ENCODE measurements at places on chromosomes 3 and 15.

DNA sequence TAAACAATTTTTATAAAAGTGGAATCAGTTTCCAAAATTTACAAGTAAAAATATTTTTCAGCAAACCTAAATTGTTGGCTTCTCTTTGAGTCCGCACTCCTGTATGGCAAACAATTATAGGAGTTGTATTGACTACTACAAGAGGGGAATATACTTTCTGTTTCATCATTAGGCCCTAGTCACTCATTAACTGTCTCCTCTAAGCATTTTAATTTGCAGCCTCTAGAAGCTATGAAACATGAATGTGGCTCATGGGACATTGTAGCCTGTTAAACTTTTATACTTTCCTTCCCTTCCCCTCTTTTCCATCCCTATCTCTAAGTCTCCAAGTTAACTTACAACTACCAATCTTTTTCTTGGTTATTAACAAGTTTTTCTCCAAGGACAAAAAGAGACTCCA, 58.9 kb upstream of the CBLB start:
- DNase-seq, result no peak

DNA sequence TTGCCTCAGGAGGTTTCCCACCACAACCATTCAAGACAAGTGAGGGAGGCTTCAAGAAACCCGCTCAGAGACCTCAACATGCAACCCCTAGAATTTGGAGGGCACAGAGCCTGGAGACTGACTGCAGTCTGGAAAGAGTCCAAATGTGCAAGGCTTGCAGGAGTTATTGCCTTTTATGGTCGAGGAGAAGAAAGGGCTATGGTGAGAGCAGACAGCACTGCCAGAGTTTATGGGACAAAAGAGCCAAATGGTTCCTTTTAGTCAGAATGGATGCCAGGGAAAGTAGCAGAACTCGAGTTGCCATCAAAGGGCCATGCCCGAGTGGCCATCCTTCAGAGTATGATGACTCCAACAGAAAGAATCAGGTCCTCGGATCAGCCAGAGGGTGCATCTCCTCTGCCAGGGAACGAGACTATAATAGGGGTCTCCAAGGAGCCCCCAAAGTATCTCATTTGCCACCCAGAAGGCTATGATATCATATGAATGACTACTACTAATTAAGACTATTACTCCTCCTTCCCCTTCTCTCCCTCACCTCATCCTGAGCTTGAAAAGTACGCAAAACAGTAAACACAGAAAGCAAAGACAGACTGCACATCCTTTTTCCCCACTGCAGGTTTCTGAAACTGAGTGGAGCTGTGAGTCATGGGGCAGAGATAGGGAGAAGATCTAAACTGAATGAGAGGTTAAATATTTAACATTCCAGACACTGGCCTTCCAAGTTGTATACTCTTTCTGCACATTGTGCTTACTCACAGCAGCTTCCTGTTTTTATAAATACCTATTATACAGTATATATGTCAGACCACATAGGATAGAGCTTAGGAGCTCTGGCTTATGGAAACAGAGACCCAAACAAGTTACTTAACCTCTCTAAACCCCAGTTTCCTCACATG, 33.9 kb upstream of the TMCO5A start:
- DNase-seq, result no peak

DNA sequence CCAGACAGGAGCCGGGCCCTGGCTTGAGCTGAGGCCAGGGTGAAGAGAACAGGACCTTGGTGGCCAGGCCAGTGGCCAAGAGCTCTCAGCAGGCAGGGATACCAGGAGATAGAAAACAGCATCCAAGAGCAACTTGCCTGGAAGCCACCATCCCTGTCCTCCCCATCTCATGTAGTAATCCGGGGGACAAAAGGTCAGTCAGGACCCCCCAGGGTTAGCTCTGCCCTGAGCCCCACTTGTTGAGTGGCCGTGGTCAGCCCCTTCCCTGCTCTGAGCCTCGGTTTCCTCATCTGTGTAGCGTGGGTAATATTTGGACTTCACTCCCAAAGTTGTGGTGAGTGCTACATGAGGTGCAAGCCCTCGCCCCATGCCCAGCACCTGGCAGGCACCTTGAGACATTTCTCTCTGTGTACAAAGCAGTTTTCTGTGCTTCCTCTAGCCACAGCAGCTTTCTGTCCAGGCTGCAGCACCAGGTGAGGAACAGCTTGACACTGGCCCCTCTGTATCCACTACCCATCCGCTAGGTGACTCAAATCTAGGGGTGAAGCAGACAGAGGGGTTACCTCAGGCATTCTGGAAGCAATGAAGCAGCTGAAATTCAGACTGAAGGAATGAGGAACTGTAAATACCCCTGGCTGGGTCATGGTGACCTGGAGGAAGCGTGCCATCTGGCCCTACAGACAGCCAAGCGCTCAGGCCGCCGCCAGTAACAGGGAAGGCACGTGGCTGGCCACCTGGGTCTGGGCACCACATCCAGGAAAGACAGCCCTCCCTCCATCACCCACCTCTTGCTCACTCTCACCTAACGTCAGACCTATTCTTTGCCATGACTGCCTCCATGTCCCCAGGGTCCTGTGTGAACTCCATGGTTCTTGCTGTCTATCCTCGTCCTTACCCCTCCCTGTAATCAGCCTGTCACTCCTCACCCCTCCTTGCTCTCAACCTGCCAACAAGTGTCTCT, 6.7 kb downstream of the CISH start:
- DNase-seq, result no peak

- no peak for DNase-seq
Observed at GRCh38 chr15:89780601-89781000, 4.5 kb downstream of the MESP2 start.

DNA sequence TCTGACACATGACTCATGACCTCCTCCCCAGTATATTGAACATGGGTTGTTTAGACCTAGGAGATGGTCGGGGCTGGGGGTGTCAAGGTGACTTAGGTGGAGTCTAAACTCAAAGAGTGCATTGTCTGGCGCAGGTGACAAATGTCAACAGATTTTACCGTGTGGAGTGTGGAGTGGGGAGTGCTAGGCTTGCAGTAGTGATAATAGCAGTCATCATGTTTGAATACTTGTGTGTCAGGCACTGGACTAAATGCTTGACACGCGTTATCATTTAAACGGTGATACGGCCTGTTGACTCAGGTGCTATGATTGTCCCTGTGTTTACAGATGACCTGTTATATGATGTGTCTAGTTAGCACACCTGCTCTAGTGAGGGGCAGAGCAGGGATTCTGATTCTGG, 30.8 kb downstream of the MUC20 start:
- DNase-seq, result no peak

DNA sequence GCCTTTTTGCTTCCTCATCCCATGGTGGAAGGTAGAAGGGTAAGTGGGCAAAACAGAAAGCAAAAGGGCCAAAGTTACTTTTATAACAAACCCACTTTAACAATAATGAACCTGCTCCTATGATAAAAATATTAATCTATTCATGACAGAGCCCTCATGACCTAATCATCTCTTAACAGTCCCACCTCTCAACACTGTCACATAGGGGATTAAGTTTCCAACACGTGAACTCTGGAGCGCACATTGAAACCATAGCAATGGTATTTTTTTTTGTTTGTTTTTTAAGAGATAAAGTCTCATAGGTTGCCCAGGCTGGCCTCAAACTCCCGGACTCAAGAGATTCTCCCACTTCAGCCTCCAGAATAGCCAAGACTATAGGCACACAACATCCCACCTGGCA, 30.7 kb downstream of the KATNBL1 start:
- DNase-seq, result no peak

GRCh38 chr3:129503471-129504291, 24.8 kb upstream of the RHO start:
- DNase-seq, result no peak

DNA sequence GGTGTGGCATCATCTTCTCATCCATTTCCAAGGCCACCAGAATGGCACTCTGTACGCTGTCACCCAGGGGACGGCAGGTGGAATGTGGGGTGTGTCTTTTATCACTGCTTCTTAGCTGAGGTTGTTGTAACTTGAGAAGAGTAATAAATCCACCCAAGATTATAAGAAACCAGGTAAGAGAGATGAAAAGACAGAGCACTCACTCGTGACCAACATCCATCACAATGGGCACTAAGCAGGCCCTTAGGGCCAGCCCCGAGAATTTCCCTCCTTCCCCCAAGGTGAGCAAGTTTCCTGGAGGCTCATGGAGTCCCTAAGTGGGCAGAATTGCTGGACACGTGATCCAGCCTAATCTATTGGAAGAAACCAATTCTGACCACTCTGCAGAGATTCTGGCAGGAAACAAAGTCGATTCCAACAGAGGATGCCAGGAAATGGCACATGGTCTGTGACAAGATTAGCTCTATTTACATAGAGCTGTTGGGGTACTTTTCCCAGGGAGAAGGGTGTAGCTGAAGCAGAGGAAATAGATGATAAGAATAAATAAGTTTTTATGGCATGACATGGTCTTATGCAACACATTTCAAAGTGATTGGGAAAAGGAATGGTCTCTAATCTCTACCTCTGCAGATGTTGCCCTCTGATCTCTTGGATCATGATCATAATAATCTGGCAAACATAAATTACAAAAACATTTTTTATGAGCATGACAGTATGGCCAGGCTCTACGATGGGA, 22.5 kb downstream of the SLC6A20 start:
- DNase-seq, result no peak

DNA sequence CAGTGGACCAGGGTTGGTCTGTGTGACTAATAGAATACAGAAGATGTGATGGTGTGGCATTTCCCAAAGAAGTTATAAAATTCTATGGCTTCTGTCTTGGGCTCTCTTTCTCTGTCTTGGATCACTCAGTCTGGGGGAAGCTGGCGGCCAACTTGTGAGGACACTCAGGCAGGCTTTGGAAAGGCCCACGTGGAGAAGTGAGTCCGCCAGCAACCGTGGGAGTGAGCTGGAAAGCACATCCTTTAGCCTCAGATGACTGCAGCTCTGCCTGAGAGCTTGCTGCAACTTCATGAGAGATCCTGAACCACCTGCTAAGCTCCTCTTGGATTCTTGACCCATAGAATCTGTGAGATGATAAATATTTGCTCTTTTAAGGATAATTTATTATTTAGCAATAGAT, 72.0 kb upstream of the RASGRP1 start:
- no peak for DNase-seq

DNA sequence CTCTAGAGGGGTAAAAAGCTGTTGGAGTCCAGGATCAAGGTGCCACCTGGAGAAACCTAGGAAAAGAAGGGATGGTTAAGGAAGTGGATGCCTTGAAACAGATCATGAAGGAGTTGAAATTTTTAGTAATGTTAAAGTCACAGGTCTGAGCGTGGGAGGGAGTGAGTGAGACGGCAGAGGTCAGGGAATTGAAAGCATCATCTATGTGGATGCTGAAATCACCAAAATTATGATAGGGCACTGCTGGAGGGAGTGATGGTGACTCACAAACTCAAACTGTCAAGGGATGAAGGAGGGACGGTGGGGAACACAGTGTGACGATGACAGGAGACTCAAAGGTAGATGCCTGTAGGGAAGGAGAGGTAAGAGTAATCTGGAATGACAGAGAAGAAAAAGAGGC, 205.7 kb downstream of the OSBPL10 start:
- DNase-seq, result no peak

GRCh38 chr3:177330779-177331178, 133.5 kb upstream of the TBL1XR1 start:
- DNase-seq, result no peak

- DNase-seq, result no peak
Observed at GRCh38 chr15:31481142-31481541, 154.5 kb downstream of the KLF13 start.

- no peak for DNase-seq
Observed at GRCh38 chr3:11438646-11439045, 166.4 kb downstream of the ATG7 start.

GRCh38 chr15:67433495-67434099, 87.3 kb upstream of the C15orf61 start:
- DNase-seq, result peak; percentile 14

GRCh38 chr3:14884665-14885064, 62.7 kb upstream of the NR2C2 start:
- no peak for DNase-seq

GRCh38 chr3:184378651-184379357, 797 bp upstream of the THPO start:
- DNase-seq, result no peak

DNA sequence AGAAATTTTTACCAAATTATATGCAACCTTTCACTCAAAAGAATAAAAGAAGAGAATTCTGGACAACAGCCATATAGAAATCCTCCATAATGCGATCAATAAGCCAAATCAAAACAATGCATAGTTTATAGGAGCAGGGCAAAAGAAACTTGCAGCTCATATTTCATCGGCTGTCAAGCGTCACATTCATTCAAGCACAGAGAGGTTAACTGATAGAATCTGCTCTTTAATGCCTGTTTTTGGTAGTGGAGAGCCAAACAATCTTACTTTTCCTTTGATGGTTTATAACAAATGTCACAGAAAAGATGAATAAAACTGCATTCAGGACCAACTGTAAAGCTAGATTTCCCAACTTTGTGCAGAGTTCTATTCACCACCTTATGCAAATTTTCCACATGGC, 35.4 kb downstream of the PRTG start:
- no peak for DNase-seq

GRCh38 chr15:81895723-81896122, 150.1 kb downstream of the MEX3B start:
- no peak for DNase-seq

DNA sequence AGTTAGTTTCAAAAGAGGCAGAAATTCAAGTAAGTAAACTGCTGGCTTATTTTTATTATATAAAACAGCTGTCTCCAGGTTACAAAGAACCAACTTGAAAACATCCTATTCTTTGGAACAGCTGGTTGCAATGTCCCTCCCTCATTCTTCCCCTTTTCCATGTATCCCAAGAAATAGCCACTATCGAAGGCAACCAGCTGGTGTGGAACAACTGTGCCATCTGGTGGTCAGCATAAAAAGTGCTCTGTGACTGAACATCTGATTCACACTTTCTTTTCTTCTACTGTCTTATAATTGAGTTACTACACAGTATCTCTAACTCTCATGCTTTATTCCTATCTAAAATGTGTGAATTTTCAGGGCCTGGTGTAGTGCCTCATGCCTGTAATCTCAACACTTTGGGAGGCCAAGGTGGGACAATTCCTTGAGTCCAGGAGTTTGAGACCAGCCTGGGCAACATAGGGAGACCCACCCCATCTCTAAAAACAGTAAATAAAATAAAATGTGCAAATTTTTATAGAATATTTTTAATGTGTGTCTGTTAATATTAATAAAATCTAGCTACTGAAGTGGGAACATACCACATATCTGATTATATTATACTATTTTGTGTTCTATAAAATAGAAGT, 9.6 kb downstream of the OSBPL11 start:
- peak; percentile 47 for DNase-seq

Data from CD4-positive, alpha-beta T cell treated with Interleukin-21 for 1 hour (primary cell).